ENCODE measurements at places on chromosomes 2 and 18. TPM values are rescaled to one million over a fixed set of nuclear protein-coding genes. Genes with fewer than 3 reads are reported as not detected.

RBFA gene
- 29.2 TPM for polyA plus RNA-seq

MTCL1 gene
- 7.8 TPM for polyA plus RNA-seq

LGALSL gene
- polyA plus RNA-seq: 0.60 TPM

GRCh38 chr2:141142025-141142424 is 988.8 kb downstream of the LRP1B start:
- no peaks in the 10 kb centered on the region for H3K36me3 ChIP-seq
- H3K27me3 ChIP-seq: no peaks in the 10 kb centered on the region
- no peak overlapping the region for H3K4me3 ChIP-seq
- no peak overlapping the region for H3K27ac ChIP-seq

DNA sequence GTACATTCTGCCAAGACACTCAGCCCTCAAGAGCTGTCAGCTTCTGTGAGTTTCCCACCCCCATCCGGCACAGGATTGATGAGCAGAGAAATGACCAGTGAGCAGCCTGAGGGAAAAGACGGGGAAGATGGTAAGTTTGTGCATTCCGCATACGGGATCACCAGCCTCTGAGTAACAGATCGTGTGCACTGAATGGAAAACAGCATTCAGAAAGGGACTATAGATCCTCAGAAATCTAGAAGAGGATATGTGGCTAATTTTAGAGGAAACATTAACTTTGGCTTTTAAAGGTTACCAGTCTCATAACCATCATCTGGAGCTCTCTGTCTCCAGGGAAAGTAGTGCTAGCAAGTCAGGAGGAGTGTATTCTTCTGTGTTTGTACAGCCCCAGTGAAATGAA is 326.0 kb downstream of the TGIF1 start:
- no peak for DNase-seq
- no peak overlapping the region for H3K4me3 ChIP-seq
- H3K27ac ChIP-seq: no peak overlapping the region
- H3K4me1 ChIP-seq: peaks cover 5% of the 10 kb centered on the region

- no peak overlapping the region for H3K27ac ChIP-seq
- H3K4me1 ChIP-seq: peaks cover 19% of the 10 kb centered on the region
- peaks cover 6% of the 10 kb centered on the region for H3K36me3 ChIP-seq
Observed at GRCh38 chr2:152763651-152764050, 45.2 kb downstream of the ARL6IP6 start.

DNA sequence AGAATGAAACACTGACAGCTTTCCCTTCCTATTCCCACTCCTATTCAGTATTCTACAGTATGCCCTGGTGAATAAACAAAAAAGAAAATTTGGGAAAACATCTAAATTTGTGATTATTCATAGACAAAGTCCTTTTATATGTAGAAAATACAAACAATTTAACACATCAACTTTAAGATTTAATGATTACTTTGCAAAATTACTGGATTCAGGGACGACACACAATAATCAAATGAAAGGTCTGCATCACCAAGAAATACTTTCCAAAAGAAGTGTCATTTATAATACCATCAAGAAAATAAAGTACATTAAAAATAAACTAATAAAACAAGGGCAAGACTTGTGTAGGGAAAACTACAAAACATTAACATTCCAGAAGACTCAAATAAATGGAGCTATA is 199.8 kb downstream of the KCNJ3 start:
- no peaks in the 10 kb centered on the region for H3K27me3 ChIP-seq
- no peak for DNase-seq
- no peaks in the 10 kb centered on the region for H3K36me3 ChIP-seq
- no peaks in the 10 kb centered on the region for H3K4me1 ChIP-seq
- no peak overlapping the region for H3K4me3 ChIP-seq

- no peaks in the 10 kb centered on the region for H3K4me1 ChIP-seq
- H3K36me3 ChIP-seq: no peaks in the 10 kb centered on the region
- no peaks in the 10 kb centered on the region for H3K27me3 ChIP-seq
- peak; percentile 71 for DNase-seq
Observed at GRCh38 chr2:100365434-100365833, 43.1 kb upstream of the LONRF2 start.
